ENCODE measurements at places on chromosomes 13 and 19.

GRCh38 chr13:99129951-99130350 is 70.7 kb upstream of the UBAC2 start:
- no peak for DNase-seq

GRCh38 chr13:43687038-43687437 is 99.7 kb downstream of the ENOX1 start:
- no peak for DNase-seq

DNA sequence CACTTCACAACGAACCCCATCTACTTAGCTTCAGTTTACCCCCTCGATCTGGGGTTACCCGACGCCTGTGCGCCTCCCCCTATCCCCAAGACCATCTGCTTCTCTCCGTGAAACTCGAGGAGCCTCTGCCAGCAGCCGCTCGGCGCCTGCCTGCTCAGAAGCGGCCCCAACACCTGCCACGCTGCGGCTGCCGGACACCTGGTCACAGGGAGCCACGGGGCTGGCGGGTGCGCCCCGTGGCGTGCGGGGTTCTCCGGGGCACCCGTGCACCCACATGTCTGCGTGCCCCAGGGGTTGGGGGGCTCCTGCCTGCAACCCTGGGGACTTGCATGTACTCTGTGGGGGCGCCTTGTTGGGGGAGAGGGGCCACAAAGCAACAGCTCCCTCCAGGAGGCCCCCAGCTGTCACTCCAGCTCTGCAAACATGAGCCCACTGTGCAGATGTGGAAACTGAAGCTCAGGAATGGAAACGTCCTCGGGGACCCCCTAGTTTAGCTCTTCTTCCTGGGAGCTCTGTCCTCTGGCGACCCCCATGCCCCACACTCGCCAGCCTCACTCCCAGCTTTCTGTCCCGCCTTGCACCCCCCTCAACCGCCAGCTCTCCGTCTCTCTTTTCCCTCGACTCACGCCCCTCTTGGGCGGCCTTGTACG is 7.0 kb upstream of the SEMA6B start:
- DNase-seq, result no peak

GRCh38 chr13:53068585-53069520 is 40.2 kb downstream of the OLFM4 start:
- DNase-seq, result no peak

GRCh38 chr19:44573627-44574026 is 39.7 kb upstream of the IGSF23 start:
- DNase-seq, result no peak

All from SIG-M5 (cell line).